ENCODE measurements at places on chromosomes 12 and 14. TPM values are rescaled to one million over a fixed set of nuclear protein-coding genes. Genes with fewer than 3 reads are reported as not detected.

The OR10G2 gene
- not detected for polyA plus RNA-seq

DNA sequence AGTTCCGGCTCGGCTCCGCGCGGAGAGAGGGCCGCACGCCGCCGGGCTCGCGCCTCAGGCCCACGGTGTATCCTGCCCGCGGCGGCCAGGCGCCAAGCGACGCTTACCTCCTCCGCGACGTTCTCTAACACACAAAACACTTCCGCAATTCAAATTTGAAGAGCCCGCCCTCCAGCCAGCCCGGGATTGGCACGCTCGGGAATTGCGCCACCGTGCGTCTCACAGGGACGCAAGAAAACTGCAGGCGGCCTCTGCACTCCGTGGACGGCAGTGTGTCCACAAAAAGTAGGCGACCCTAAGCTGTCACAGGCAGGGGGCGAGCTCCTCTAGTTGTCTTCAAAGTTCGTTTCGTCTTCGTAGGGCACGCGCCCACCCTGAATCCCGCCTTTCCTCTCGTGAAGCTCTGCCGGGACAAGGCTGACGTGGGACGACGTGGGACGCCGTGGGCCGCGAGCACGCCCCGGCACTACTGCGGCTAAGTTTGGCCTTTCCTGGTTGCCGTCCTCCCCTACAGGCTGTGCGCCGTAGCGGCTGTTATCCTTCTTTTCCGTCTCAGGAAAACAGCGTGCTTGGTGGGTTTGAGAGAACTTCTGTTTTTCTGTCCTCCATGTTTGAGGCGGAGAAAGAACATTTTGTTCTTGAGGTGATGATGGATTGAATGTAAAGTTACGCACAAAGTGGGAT lies at the start of gene MIS18BP1:
MIS18BP1 (minus strand) TSS at position 133 of the 684 bp plus-strand sequence. CDS start 5,916 bp downstream, outside the sequence.
- peak; percentile 95 for DNase-seq

- no peak for DNase-seq
Observed at GRCh38 chr12:94263011-94263811, 114.8 kb downstream of the PLXNC1 start.

The SELPLG gene
- 10.8 TPM for polyA plus RNA-seq

DNA sequence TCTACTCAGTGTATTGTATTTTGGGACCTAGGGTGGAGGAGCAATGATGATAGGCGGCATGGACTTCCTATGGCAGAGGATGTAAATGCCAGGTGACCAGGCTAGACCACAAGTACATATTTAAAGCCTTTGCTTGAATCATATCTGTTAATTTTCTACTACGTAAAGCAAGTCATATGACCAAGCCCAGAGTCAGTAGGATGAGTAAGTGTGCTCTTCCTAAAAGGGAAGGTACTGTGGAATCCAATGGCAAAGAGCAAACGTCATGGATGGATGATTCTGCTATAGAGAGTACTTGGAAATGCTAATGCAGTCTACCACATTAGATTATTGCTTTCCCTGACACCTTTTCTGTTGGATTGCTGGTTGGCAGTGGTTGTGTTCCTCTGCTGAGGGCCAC lies 16.8 kb downstream of the GPATCH2L start:
- DNase-seq, result peak; percentile 37

GRCh38 chr14:95895720-95896119 lies 19.1 kb downstream of the TUNAR start:
- no peak for DNase-seq

The TMEM63C gene
- not detected for polyA plus RNA-seq

DNA sequence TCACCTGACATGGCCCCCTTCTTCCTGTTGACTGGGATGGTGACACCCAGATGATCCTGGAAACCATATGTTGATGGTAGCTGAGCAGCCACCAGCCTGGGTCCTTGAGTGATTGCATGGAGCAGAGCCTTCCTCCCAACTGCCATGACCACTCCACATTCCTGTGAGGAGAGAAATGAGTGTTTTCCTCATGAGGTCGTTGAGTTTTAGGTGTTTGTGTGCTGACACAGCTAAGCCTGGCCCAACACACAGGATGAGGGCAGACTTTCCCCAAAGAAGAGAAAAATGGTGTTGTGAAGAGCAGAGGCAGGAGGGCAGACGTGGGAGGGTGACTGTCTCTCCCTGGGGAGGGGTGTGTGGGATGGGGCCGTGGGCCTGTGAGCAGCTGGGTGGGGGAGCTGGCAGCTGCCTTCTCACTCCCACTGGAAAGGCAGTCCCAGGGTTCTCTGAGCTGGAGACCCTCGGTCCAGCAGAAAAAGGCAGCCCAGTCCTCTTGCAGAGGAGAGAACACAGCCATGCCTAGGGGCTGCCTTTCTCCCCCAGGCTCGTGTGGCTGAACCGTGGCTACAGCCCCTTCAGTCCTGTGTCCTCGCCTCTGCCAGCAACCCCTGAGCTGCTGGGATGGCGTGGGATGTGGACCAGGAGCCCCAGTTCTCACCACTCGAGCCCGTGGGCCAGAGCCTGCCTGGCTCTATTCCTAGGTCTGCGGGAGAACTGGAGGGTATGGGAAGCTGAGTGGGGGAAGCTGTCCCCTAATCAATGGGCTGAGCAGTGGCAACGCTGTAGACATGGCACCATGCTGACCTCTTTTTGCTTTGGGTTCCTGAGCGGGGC lies 257.0 kb downstream of the ADGRD1 start:
- DNase-seq, result no peak

The LRRC10 gene
- not detected for polyA plus RNA-seq

DNA sequence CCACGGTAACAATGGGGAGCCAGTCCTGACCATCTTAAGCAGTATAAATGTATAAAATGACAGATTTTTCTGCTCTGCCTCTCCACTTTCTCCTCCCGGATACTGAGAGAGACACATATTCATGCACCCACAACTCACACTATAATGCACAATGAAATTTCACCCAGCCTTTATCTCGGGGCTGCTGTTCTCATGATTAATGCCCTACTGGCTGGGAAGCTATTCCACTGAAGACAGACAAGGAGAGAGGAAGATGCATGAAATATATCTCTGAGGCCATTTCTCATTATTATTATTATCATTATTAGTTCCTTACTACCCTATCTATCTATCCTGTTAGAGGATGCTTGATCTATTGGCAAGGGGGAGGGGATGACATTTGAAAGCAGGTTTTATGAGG lies 501.7 kb downstream of the DIO2 start:
- DNase-seq, result no peak

The RGS6 gene
- not detected for polyA plus RNA-seq

All from IMR-90 (cell line).